ENCODE measurements at places on chromosomes 2 and 18.
A peak's percentile ranks its signal among the peaks of the same experiment; 100 is the strongest.

DNA sequence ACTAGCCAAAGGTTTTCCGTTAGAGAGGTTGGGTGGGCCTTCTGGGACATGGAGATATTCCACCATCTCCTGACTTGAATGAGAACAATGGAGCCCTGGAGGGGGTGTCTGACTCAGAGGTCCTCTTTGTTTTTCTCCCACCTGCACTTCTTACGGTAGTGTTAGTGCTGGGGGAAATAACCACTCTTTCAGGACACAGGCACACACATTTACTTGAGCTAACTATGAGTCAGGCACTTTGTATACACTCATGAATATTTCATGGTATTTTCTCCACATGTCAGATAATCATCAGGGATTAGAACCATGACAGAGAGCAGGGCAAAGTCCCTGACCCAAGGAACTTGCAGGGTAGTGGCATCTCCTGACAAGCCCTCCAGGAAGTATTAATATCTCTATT, 439.1 kb downstream of the TSN start:
- no peak for DNase-seq

- no peak for DNase-seq
Measured at GRCh38 chr2:179443180-179443579, 178.5 kb upstream of the SESTD1 start.

- no peak for DNase-seq
Measured at GRCh38 chr2:222939979-222940378, 79.1 kb downstream of the ACSL3 start.

DNA sequence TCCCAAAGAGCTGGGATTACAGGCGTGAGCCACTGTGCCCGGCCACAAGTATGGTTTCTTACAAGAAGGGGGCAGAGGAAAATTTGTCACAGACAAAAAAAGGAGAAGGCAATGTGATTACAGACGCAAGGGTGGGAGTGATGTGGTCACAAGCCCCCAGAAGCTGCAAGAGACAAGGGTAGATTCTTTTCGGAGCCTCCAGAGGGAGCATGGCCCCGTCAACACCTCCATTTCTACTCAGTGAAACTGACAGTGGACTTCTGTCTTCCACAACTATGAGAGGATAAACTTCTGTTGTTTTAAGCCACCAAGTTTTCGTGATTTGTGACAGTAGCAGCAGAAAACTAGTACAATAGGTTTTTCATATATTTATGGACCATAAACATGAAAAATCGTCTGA, 2.1 kb upstream of the TCF7L1 start:
- DNase-seq = no peak

GRCh38 chr2:233915128-233915527, 2.0 kb upstream of the TRPM8 start:
- DNase-seq = no peak

DNA sequence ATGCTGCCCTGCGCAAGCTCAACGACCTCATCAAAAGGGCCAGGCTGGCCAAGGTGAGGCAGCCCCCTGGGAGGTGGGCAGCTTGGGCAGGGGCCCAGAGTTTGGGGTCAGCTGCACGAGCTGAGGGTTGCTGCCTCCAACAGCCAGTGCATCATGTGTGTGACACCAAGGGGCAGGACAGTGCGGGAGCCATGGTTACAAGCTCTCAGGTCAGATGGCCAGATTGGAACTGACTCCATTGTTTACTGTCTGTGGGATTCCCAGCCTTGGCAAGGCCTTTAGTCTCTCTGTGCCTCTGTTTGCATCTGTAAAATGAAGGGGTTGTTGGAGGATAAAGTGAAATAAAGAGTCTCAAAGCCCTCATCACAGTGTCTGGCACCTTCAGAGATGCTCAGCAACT, 26.9 kb downstream of the EHD3 start:
- DNase-seq = no peak

DNA sequence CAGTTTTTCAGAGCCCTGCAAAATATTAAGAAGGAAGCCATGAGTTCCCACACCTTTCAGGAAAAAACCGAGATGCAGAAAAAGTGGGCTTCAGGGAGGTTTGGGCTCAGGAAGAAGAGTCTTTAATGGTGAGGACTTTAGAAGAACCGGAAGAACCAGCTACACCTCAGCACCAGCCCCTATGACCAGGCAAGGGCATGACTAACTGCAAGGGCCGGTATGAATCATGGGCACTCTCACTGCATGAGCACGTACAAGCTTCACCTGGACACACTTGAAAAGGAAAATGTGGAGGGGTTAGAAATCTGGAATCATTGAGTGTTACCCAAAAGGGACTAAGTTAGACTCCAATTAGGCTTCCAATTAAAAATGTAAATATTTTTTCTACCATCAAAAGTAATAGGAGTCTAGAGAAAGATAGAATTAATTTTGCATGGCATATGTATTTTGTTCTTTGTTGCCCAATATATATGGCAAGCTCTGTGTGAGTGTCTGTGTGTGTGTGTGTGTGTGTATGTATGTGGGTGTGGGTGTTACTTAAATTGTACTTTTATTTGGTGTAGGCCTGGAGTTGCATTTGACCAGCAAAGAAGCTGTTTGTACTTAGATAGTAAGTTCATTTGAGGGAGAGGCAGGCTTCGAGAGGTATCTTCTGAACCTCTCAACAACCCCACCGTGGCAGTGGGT, 66.5 kb upstream of the THUMPD2 start:
- no peak for DNase-seq

DNA sequence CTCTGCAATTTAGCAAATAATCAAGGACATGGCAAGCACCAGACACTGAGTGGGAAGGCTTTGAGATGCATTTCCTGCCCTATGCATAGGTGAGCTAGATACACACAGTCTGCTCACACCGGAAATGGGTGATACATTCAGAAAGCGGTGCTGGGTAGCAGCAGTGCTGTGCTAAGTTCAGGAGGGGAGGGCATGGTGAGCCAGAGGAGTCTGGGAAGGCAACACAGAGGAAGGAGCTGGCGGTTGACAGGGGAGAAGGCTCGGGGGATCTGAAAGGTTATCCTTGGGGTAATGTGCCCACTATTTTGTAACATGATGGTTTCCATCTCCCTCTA, 57.4 kb upstream of the EPAS1 start:
- peak; percentile 58 for DNase-seq

Data from GM12864 (cell line).